ENCODE measurements at places on chromosomes 3 and 15.

- no peak for DNase-seq
Observed at GRCh38 chr15:90686435-90687218, 30.5 kb upstream of the BLM start.

GRCh38 chr3:12302564-12302963, 13.7 kb downstream of the PPARG start:
- DNase-seq = no peak

GRCh38 chr3:140530131-140530530, 147.7 kb upstream of the TRIM42 start:
- no peak for DNase-seq

DNA sequence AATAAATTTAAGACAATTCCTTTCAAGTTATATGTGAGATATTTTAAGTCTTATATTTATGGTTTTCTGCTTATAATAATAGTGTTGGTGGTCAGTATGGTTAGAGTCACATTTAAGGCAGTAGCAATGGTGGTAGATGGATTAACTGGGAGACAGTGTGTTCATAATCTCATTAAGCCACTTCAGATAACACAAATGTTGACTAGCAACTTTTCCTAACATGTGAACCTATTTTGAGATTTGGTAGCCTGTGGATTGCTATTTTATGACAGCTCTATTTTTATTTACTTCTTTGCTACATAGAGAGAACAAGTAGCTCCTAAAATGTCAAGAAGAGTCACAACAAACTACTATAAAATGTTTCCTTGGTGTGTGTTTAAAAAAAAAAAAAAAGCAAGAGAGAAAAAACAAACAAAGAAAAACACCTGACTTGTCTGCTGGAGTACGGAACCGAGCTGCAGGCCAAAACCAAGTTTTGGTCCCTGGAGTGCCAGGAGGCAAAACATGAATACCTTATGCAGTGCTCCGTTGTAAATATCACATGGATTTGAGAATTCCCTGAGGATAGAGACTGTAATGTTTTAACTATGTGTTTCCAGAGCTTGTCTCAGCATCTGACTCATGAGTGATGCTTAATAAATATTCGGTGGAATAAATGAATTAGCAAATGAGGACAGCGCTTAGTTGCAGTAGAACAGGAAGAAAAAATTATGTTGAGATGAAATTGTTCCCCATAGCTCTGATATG, 457.1 kb upstream of the ROBO2 start:
- DNase-seq = no peak

GRCh38 chr3:18556001-18556408, 130.9 kb upstream of the SATB1 start:
- DNase-seq = no peak

All from NCI-H1930 (cell line).